ENCODE measurements at places on chromosomes 13 and 19.

- DNase-seq, result no peak
Observed at GRCh38 chr13:33524086-33524485, 238.5 kb upstream of the STARD13 start.

- DNase-seq, result no peak
Observed at GRCh38 chr13:99809926-99810325, 161.6 kb downstream of the ZIC5 start.

DNA sequence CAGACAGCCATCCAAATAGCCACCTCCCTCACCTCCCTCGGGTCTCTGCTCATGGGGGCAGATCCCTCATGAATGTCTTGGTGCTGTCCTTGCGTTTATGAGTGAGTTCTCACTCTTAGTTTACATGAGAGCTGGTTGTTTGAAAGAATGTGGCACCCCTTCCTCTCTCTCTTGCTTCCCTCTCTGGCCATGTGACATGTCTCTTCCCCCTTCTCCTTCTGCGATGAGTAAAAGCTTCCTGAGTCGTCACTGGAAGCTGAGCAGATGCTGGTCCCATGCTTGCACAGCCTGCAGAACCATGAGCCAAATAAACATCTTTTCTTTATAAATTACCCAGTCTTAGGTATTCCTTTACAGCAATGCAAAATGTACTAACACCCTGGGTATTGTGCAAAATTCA, 208.7 kb downstream of the LACC1 start:
- DNase-seq, result no peak

GRCh38 chr19:40621283-40621682, 20.1 kb downstream of the LTBP4 start:
- no peak for DNase-seq

- peak; percentile 77 for DNase-seq
Observed at GRCh38 chr19:14366529-14366928, 14.7 kb upstream of the ADGRE5 start.

DNA sequence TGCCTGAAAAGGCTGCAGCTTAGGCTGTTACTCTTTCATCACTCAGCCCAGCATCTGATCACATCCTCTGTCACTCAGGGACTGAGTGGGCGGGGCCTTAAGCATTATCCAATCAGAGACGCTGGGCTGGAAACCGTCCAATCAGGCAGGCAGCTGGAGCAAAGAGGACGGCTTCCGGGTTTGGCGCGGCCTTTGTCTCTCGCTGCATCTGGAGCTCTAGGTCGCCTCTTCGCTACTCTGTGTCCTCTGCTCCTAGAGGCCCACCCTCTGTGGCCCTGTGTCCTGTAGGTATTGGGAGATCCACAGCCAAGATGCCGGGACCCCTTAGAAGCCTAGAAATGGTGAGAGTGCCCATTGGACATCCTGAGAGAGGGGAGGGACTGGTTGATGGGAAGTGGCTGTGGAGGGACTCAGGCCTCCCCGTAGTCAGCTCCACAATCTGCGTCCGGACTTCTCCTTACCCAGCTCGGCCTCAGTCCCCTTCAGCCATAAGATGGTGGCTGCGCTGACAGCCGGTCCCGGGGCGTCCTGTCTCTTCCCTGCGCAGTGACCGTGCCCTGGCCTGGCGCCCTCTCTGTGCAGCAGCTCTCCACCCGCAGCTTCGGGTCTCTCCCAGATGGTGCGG, at the start of gene ZNF486:
Gene ZNF486, plus strand, starts transcription at position 195 of the 625 bp plus-strand sequence. Its CDS starts 117 bp downstream, at position 312.
- DNase-seq, result peak; percentile 83

- DNase-seq, result no peak
Observed at GRCh38 chr13:46079770-46080169, 25.1 kb downstream of the CPB2 start.

DNA sequence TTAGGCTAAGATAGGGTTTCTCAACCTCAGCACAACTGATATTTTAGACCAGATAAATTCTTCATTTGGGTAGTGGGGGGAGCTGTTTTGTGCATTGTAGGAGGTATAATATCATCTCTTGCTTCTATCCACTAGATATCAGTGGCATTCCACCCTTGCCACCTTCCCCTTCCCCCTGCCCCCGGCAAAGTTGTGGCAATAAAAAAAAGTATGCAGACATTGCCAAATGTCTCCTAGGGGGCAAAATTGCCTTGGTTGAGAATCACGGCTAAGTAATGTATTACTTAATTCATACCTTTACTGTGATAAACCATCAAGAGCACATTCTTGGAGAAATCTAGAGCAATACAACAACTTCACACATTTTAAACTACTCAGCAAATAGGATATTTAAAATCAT, 51.4 kb downstream of the UBL3 start:
- no peak for DNase-seq

DNA sequence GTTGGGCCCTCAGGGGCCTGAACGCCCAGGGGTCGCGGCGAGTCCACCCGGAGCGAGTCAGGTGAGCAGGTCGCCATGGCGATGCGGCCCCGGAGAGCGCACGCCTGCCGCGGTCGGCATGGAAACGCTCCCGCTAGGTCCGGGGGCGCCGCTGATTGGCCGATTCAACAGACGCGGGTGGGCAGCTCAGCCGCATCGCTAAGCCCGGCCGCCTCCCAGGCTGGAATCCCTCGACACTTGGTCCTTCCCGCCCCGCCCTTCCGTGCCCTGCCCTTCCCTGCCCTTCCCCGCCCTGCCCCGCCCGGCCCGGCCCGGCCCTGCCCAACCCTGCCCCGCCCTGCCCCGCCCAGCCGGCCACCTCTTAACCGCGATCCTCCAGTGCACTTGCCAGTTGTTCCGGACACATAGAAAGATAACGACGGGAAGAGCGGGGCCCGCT, at the start of gene CCNA1:
Gene CCNA1, plus strand, starts transcription at position 390 of the 439 bp plus-strand sequence. CDS start 562 bp downstream, outside the sequence.
- DNase-seq, result peak; percentile 28

DNA sequence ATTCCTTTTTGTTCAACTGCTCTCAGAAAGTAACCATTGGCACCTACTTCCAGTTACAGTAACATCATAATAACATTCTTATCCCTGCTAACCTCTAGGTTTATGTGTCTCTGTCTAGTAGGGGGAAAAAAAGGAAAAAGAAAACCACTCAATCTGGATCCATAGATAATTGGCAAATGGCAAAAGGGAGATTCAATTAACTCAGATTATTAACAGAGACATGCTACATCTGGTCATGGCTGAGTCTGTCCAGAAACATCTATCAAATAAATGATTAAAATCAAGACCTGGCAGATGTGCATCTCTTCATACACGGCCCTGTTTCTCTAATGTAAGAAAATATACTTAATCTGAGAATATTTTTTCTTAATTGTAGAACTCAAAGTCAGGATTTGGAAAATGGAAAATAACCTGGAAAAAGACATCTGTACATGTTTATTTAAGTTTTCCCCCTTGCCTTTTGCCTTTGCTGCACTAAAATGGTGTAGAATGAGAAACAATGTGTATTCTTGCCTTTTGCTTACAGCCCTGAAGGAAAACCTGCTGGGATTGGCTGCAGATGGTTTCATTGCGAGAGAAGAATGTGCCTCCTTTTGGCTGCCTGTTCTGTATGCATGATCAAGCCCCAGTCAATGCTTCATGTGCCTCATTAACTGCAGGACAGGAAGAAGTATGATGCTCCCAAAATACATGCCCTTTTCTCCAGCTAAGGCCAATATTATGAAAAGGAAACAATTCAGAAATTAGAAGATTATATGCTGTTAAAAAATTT, 921.6 kb upstream of the PCDH20 start:
- DNase-seq, result no peak

GRCh38 chr19:14686411-14686810, 3.4 kb upstream of the ZNF333 start:
- DNase-seq, result peak; percentile 20

GRCh38 chr13:113195360-113195759, 13.1 kb downstream of the PCID2 start:
- no peak for DNase-seq

DNA sequence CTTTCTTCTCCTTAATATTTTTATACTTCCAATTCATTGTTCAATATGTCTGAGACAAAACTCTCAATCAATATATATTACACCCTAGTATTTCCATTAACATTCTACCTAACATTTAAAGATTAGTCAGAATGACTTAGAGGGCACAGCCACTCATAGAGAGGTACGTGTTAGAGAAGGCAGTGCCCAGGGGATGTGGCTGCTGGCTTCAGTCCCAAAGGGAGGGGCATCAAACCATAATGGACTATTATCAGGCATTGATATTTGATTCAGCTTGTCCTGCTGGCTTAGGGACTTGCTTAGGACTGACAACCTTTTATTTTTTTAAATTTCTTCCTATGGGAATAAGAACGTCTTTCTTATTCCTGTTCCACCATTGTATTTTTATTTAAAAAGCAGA, 1392.0 kb upstream of the ATXN8OS start:
- no peak for DNase-seq

GRCh38 chr13:112643759-112644459, 45.9 kb upstream of the ATP11A start:
- no peak for DNase-seq

DNA sequence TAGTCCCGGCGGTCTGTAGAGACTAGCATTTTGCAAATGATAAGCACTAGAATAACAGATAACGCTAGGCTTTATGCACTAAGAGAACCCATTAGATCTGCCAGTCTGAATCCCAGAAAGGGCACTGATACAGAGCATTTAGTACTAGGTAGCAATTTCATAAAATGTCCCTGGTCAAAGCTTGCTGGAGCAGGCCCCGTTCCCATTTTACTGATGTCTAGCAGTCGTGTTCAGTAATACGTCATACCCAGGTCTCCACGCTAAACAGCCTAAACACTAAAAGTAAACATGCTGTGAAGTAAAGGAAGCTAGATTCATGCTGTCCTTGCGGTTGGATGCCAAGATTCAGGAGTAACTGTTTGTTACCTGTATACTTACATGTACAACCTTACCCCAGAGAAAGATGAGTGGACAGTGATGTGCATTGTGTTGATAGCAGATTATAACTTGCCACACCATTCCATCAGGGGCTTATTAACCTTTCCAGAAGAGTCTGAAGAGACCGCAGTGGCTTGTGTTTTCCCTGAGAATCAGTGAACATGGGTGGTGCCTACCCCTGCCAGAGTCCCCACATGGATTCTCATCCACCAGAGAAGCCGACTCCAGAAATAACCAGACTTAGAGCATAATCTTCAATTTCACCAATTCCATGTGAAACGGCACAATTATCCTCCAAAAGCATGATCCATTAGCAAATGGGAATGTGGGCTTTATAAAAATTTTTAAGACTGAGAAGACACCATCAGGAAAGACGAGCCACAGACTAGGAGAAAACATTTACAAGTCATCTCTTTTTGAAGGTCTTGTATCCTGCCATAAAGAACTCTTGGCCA, 3.4 kb upstream of the RPS11 start:
- DNase-seq, result no peak

- DNase-seq, result no peak
Observed at GRCh38 chr19:16213076-16213475, 15.4 kb downstream of the AP1M1 start.

GRCh38 chr13:113904411-113904810, 40.5 kb upstream of the GAS6 start:
- DNase-seq, result no peak

GRCh38 chr13:50236898-50237318, 221.7 kb downstream of the KCNRG start:
- DNase-seq, result no peak

DNA sequence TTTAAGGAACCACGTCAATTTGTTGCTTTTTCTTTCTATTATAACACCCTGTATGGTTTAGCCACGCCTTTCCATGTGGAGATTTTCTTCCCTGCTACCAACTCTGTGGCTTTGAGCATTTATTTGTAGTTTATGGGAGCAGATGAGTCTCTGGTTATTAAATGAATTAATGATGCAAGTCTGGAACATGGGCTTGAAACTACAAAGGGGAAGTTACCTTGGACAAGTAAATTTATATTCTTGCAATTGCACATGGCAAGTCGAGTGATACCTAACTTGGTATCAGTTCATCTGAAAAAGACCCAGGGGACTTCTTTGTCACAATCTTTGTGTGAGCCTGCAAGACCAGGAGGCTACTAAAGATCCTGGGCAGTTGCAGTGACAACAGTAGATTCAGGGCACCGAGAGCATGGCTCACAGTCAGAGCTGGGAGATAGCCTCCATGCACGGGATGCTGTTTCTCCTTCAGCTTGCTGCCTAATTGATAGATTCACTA, 24.4 kb downstream of the B3GLCT start:
- no peak for DNase-seq

DNA sequence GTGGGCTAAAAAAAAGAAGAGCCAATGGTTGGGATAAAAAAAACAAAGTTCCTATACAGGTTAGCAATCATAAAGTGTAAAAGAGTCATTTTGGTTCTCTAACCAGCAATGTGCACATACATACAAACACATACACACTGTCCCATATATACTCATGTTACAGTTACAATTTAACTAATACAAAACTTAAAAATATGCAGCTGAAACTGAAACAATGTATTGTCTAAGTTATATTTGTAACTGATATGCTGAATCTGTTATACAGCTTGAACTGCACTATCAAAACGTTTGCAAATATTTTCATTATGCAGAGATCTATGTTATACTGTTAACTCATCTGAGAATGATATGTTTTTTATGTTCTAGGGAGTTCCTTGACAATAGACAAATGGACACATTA, 173.7 kb downstream of the KLF12 start:
- DNase-seq, result no peak

DNA sequence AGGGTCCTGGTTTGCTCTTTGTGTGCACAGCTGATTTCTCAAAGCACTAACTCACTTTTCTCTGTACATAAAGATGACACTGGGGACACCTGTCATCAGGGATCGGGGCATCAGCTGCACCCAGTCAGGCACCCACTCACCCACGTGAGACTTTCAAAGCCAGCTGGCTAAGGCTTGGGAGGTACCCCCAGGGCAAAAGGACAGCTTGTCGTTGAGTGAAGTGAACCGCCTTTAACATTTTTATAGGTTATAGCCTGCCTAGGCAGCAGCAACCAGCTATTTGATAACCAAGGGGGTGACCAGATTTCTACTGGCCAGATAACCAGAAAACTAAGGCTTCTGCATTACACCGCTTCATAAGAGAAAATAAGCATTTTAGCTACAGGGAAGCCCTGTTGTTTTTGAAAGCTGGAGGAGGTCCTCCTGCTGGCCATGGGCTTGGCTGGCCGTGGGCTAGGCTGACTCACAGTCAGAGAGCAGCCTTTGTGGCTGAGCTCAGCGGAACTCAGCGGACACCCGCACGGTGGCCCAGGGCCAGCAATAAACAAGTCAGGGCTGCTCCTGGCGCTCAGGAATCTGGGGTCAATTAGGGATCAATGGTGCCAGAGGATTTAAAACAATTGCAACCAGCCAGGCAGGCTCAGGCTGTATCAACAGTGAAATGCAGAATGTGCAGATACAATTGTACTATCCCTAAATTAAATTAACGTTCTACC, 57.1 kb downstream of the ALOX5AP start:
- DNase-seq, result no peak

DNA sequence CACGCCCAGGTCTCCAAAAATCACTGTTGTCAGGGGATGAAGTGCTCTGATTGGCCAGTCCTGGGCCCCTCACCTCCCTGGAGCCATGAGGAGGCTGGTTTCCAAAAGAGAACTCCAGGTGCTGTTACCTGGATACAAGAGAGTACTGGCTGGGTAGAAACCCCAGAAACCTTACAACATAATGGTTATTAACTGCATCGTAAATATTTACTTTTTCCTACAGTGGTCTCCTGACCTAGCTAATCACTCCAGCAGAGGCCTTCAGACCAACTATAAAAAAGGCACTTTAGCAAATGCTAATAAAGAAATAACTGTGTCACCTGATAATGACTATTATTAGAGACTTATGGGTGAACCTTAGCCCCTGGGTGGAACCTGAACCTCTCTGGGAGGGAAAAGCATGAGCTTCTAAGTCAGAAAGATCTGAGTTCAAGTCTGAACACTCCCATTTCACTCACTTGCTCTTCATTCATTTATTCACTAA, 1.5 kb upstream of the IGSF23 start:
- DNase-seq, result no peak

- DNase-seq, result peak; percentile 37
Observed at GRCh38 chr13:21675095-21675991, 4.5 kb downstream of the FGF9 start.

- DNase-seq, result no peak
Observed at GRCh38 chr13:32252812-32253438, 62.2 kb downstream of the ZAR1L start.
